ENCODE measurements at places on chromosomes 5 and 9.

DNA sequence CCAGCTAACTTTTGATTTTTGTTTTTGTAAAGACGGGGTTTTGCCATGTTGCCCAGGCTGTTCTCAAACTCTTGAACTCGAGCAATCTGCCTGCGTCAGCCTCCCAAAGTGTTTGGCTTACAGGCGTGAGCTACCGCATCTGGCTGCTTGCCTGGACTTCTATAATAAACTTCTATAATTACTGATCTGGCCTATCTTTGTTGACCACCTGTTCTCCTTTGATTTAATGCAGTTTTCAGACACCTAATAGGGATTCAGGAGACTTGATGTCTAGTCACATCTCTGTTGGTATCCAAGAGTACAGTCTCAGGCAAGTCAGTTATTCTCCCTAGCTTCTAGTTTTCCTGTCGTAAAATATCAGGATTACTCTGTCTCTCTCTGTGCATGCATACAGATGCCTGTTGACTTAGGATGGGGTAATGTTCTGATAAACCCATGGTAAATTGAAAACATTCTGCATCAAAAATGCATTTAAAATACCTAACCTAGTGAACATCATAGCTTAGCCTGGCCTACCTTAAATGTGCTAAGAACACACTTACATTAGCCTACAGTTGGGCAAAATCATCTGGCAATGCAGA lies 51.5 kb upstream of the NR3C1 start:
- DNase-seq: no peak

DNA sequence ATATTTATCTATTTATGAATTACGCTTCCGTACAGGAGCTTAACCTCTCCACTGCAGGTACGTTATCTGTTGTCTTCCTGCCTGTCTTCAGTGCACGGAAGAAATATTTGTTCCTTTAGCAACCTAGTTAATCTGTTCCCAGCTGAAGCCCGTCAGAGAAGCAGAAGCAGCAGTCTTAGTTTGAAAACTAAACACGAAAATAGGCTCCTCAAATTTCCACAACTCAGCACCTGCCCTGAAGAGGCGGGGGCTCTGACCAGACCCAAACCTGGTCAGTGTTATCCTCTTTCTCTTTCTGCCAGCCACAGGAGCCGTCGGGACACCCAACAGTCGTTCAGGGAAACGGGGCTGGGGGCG lies 462 bp downstream of the NUDCD2 start:
- DNase-seq: no peak

DNA sequence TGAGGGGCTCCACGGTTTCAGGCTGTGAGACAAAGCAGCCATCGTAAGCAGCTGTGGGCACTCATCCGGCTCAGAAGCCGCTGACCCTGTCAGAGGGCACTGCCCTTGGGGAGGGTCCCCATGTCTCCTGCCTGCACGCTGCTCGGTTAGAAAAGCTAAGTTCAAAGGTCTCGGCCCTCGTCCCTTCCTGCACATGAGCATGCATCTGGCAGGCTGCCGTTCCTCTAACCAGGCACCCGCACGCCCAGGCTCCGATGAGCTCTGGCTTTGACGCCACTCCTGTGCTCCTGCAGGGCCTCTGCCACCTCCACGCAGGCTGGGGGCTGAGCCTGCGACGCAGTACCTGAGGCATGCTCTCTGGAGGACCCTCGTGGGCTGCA lies 51.3 kb downstream of the NKD2 start:
- no peak for DNase-seq

DNA sequence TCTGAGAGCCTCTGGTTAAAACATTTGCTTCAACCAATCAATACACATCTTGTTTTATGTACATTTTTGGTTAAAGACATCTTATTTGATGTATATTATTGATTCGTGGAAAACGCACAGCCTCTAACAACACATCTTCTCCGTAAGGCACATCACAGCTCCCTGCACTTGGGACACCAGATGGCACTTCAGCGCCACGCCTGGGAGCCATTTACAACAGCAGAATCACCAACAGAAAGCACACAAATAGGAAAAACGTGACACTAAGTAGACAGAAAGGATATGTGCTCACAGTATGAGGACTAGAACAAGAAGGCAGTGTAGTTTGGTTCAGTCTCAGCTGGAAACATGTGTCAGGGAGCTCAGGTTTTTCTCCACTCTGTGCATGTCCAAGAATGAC lies 199.7 kb downstream of the ROR2 start:
- no peak for DNase-seq

GRCh38 chr5:13955896-13956295 lies 11.4 kb upstream of the DNAH5 start:
- no peak for DNase-seq

- no peak for DNase-seq
Observed at GRCh38 chr5:145118127-145118526, 717.0 kb downstream of the PRELID2 start.

DNA sequence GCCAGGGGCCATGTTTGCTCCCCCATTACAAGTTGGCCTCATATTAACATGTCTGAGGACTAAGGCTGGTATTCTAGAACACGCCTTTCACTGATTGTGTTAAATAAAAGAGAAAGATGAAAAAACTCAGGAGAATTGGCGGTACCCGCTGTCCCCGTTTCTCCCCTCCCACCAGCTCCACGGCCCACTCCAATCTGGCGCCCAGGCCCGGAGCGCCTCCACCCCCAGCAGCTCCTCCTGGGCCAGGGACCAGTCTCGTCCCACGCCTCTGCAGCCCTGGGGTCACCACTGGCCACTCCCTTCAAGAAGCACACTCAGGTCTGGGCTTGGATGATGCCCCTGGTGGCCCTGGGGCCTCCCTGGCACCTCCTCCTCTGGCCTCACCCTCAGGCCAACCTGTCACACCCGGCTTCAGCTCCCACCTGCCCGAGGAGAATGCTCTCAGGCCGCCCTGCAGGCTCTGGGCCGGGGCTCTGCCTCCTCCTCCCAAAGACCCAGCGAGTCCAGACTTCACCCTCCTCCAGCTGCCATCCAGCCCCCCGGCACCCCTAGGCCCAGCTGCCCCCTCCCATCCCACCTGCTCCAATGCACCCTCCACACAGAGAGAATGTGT lies 133.0 kb upstream of the PPP1R26 start:
- no peak for DNase-seq

DNA sequence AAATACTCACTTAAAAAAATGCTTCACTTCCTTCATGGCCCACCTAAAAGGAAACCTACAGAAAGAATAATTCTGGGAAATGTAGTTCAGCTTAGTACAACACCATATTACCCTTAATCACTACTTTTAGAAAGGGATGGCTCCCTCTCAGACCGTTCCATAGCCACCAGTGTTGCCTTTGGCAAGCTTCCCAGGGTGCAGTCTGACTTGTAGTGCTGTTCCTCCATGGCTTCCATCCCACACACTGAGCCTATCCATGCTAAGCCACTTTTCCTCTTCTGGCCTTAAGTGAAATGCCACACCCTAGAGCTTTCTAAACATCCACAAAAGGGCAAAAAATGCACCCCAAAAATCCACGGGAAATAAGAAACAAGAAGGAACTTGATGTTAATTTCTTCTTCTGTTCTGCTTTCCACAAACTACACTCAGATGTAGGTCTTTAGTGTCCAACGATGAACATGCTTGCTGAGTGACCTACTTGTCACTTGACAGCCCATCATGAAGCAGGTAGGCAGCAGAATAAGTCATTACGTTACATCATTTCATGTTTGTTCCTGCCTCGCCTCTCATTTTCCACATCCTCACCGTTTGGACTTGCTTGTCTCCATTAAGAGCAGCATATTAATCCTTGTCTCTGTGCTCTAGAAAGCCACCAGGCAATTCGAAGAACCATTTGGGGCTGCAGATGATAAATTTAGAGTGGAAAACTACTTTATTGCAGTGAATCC lies 391.1 kb upstream of the GRAMD2B start:
- DNase-seq: no peak

DNA sequence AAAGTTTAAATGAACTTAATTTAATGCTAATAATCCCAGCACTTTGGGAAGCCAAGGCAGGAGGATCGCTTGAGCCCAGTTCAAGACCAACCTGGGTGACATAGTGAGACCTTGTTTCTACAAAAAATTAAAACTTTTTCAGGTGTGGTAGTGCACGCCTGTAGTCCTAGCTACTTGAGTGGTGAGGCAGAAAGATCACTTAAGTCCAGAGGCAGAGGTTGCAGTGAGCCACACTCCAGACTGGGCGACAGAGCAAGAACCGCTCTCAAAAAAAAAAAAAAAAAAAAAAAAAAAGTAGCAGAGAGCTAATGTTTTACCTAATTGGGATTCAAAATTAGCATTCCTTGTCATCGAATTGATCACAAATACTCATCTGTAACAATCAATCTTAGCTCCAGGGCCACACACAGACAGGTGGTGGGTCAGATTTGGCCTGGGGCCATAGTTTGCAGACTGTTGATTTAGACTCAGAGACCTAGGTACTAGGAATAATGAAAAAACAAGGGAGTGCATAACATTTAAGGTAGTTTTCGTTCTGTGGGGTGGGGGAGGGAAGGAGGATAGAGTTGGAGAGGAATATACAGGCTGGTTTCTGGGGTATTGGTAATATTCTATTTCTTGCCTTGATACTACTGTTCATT lies 21.4 kb downstream of the HSDL2 start:
- no peak for DNase-seq

DNA sequence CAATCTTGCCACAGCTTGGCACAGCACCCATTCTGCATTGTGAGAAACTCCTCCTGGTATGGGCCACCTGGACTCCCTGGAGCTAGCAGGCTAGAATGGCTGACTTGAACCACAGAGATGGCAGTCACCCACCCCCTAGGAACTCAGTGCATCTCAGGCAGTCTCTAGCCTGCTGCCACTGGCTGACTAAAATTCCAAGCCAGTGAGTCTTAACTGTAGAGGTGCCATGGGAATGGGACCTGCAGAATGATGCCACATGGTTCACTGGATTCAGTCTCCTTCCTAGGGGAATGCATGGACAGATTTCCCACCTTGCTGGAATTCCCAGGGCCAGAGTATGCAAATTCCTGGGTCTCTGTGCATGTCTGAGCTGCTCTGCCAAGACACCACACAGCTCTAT lies 382.9 kb downstream of the MAN2A1 start:
- DNase-seq: no peak

- peak; percentile 67 for DNase-seq
Observed at GRCh38 chr5:142779163-142779840, 9.1 kb downstream of the ARHGAP26 start.

DNA sequence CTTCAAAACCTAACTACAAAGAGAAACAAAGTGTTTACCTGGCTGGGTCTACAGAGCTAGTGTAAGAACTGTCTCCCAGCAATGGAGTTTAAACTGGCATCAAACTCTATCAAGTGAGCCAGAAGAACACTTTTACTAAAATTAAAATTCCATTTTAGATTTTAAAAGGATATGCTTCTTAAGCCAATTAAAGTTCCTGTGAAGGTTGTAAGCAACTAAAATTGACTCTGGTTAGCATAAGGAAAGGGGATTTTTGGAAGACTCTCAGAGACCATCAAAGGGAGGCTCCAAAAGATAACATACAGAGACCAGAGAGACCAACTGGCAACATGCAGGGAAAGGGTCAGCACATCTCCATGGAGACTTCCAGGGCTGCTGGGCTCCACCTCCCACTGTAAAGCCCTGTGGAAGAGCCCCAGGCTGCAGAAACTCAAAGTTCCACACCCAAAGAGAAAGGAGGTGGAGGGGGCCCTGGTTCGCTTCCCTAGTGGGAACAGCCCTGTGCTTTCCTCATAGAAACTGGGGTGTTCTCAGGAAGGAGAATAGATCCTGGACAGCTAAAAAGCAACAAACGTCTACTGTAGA lies 91.7 kb downstream of the AUH start:
- no peak for DNase-seq

DNA sequence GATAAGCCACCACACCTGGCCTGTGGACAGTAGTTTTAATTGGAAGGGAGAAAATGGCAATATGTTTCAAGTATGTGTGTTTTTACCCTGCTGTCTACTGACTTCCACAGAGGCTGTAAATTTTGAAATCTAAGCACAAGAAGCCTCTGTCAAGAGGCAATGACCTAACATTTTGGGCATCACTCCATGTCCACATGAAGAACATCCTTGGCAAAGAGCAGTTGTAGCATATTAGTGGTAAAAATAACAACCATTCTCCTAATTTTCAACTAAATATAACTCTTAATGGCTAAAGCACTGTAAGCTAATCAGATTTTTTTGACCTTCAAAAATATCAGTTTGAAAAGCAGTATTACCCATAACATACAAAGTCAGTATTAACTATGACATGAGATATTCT lies 100.3 kb upstream of the APC start:
- DNase-seq: no peak

DNA sequence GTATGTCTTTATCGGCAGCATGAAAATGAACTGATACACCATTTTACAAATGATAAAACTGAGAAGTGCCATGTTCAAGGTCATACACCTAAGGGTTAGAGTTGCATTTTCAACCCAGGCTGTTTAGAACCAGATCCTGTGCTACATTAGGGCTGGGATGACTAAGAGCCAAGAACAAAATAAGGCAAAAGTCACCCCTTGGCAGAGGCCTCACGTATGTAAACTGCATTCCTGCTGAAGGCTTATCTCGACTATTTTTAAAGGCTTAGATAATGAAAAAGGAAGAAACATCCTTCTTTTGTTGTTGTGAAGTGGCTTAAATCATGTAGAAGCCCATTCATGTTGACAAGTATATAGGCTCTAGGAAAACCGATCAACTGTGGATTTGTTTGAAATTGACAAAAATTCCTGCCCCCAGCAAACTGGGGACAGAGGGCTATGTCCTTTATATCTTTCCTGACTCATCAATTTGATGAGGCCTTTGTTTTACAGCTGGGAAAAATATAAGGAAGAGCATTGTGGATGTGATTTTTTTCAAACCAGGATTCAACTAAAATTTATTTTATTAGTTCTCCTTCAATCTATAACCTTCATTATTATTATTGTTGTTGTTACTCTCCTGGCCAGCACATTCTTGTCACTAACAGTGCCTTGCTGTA lies 196.5 kb downstream of the SNX18 start:
- DNase-seq: peak; percentile 72

All from mesendoderm (in vitro differentiated cells).